ENCODE measurements at places on chromosomes 5 and 9. TPM values are rescaled to one million over a fixed set of nuclear protein-coding genes. Genes with fewer than 3 reads are reported as not detected.
A peak's percentile ranks its signal among the peaks of the same experiment; 100 is the strongest.

DNA sequence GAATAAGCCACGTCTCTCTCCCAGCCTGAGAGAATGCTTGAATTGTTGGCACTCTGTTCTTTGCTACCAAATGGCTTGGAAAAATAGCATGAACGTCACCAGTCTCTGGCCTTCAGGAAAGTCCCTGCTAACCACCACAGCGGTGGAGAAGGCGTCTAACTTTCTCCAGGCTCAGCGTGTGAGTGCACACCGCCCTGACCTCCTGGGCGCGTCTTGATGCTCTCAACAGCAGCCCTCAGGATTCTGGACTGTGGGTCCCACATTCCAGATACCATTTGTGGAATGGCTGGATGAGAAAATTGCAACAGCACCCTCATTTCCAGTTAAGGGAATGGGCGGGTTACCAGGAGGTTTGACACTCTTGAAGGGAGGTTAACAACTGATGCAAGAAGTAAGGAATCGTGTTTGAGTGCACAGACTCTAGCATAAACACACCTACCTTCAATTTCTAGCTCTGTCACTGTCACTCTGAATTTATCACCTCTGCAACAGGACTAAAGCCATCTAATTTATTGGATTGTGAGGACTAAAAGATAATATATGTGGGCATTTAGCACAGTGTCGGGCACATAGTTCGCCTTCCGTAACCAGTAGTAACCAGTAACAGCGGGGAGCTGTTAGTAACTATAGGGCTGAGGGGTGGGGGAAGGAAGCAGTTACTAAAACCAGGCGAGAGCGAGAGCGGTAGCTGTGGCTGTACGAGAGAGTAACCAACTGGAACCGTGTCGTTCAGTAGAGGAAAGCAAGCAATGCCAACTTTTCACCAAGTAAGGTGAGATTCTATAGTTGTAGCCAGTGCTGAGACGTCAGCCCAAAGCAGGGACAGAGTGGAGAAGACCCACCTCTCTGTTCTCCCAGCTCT lies 807 bp upstream of the PLGRKT start:
- no peak for DNase-seq

DNA sequence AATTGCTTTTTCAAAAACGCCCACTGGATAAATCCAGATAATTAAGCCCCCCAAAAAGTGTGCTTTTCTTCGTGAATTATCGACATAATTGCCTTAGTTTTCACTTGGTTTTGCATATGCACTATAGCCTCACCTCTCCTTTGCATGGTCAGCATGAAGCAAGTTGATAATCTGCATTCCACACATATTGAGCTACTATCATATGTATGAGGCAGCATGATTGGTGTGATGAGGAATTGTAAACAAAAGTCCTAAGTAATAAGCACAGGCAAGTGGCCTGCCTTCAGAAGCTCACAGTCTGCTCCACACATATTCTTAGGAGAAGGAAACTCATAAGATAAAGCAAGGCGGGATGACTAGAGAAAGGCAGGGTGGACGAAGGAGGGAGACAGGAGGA lies 33.8 kb downstream of the MED10 start:
- no peak for DNase-seq

IFNA13 gene
- total RNA-seq = not detected

DNA sequence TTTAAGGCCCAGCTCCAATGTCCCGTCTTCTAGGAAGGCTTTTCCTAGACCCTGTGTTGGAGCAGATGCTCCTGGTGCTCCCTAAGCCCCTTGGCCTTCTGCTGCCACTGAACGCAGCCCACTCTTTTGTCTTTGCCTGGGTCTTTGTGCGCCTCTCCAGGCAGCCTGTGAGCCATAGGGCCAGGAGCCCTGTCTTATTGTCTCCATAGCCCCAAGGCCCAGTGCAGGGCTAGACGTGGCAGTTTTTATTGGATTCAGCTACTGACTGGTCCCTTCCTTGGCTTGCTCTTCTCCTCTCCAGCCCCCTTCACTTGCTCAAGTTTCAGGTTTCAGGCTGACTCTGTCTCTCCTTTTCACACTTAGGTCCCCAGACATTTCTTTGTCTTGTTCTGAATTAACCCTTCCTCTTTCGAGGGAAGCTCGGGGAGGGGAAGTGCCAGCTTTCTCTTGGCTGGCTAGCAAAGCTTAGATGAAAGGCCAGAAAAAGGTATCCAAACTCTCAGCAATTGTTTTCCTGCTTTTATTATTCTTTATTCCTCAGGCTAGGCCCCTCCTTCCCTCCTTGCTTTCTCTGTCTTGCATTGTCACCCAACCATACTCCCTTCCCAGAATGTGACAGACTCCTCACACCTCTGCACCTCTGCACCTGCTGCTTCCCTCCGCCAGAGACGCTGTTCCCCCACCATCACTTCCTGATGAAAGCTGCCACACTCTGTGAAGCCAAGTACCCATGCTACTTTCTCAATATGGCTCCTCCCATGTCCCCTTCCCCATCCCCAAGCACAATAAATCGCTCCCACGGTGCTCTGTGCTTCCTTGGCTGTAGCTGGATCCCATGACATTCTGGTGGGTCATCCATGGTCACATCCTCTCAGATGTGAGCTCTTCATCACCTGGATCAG lies 101.6 kb upstream of the CPEB4 start:
- peak; percentile 12 for DNase-seq

GRCh38 chr5:160287378-160288051 lies 24.8 kb downstream of the CCNJL start:
- no peak for DNase-seq

DNA sequence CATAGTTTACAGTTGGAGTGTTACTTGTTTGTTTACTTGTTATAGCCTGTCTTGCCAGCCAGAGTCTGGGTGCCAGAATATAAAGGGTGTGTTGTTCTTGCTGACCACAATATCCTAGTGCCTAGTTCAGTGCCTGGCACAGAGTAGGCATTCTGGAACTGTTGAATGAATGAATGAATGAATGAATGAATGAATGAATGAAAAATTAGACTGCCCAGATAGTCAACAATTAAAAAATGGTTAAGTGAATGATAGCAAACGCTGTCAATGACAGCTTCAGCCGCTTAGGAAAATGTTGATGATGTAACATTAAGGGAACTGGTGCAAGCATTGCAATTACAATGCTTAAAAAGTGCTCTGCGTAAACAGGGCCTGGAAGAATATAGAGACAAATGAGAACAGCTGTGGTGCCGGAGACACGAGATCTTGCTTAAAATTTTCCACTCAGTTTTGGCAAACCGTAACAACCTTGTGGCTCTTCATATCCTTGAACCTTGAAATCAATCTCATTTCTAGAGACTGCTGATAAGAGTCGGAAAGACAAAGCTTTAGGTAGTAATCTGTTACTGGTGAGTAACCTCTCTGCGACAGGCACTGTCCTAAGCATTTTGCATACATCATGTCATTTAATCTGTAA lies 4.7 kb upstream of the TTLL11 start:
- DNase-seq = no peak

GRCh38 chr9:72827950-72828731 lies 124.7 kb downstream of the ALDH1A1 start:
- DNase-seq = no peak

DNA sequence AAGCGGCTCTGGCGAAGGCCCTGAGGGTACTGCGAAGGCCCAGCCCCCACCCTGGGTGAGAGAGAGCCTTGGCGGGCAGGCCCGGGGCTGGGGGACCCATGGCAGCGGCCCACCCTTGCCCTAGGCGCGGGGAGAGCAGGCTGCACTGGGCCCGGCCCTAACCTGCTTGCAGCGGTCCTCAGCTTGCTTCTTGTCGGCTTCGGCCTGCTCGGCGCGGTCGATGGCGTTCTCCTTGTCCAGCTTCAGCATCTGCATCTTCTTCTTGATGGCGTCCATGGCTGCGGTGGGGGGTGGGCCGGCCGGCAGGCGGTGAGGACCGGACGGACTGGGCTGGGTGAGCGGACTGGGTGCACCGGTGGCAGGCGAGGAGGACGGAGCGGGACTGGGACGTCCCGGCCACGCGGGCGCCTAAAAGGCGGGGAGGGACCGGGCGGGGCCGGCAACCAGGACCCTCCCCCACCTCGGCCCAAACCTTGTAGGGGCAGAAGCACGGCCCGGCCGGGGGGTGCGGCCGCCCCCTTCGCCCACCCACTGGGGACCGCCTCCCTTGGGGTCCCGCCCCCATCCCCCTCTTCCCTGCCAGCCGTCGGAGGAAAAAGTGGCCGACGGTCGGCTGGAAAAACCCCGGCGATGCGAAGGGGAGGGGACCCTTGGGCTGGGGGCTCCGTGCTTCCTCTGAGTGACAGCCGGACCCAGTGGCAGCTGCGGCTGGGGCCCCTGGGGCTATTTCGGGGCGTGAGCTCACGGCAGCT lies at the start of gene TPM2:
Gene TPM2 (minus strand): TSS at position 384 of the 752 bp plus-strand sequence. CDS start 108 bp downstream, at position 276.
- DNase-seq = no peak

DNA sequence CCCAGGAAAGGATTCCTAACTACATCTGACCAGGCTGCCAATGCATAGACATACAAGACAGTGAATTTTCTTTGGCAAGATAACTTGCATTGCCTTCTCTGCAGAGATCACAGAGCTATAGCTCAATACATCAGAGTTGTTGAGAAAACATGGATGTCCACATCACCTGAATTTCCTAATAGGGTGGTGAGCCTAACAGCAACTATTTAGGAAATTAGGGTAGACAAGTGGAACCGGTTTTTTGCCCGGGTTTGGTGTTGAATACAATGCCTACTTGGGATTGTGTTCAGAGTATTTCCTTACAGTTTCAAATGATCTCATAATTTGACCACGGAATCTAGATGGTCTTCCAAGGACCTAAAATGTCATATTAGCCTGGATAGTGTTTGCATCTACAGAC lies 262.7 kb downstream of the KIF4B start:
- DNase-seq = no peak

DNA sequence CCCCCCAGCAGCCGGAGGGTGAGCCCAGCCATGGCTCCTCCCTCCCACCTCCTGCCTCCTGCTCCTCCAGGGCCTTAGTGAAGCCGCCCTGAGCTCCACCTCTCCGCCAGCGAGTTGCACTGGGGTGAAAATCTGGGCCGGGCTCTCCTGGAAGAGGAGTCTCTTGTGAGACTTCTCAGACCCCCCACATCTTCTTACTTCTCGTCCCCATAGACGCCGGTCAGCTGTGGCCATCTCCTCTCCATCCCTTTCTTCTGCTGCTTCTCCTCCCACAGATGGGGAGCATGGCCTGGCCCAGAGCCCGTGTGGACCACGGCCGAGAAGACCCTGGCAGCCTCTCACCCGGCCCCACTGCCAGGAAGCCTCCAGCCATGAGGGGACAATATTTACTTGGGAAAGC lies 17.3 kb downstream of the OLFM1 start:
- DNase-seq = no peak

- no peak for DNase-seq
Measured at GRCh38 chr5:154523104-154523503, 45.1 kb upstream of the HAND1 start.

MINAR2 gene
- not detected for total RNA-seq

GABRA1 gene
- total RNA-seq = 2.7 TPM

DNA sequence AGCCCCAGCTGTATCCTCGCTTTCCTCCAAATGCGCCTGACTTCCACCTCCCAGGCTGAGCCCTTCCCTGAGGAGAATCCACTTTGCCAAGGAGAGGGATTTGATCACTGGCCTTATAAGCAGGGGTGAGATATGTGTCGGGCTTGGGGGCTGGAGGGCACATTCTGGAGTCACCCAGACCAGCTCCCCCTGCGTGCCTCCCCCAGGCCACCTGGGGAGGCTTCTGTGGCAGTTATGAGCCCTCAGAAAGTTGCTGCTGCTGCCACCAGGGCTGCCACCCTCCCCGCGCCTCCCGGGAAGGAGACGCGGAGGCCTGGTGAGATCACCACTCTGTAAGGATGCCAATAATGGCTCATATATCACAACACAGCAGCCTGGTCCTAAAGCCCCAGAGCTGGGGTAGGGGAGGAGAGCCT lies 211.5 kb downstream of the PAPPA start:
- DNase-seq = no peak

DEPDC1B gene
- total RNA-seq = 25.2 TPM

KIF4B gene
- 0.05 TPM for total RNA-seq

DNA sequence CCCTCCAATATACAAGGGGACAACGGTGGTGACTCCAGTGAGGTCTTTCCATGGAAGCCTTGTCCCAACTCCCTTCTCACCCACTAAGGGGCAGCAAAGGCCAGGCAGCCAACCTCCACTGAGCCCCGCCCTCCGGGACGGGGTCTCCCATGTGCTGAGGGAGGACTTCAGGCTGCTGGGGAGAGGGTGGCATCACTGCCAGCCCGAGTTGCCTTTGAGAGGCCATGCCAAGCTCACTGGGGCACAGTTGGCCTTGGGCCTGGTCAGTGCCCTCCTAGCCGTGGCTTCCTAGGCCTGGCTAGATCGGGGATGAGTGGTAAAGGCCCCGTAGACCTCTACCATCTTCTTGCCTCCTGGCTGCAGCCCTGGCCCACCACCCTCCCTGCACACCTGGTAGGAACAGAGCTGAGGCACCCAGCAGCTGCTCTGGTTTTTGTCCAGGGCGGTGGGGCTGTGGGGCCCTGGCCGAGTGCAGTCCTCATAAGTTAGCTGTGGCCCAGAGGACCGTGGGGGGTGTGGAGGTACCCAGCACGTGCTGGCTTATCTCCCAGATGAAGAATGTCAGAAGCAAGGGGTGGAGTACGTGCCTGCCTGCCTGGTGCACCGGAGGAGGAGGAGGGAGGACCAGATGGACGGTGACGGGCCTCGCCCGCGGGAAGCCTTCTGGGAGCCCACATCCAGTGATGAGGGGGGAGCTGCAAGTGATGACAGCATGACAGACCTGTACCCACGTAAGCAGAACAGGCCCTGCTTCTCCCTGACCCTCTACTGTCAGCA lies 3.2 kb downstream of the SURF2 start:
- DNase-seq = no peak

SPINK4 gene
- 0.38 TPM for total RNA-seq

DNA sequence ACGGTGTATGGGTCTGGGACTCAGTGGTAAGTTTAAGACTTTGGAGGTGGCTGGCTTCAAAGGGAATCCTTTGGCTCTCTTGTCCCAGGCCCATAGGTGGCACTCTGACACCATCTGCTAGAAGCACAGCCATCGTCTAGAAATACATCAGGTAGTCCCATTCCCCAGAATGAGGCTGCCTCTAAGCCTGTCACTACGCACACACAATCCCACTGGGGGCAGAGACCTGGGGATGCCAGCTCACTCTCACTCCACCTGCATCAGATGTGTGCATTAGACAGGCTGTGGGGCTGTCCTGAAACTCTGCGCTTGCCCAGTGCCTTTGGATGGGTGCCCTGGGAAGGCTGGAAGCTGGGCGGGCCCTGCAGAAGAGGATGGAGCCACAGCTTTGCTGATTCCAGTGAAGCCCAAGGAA lies 127.5 kb upstream of the PANK3 start:
- DNase-seq = no peak

DNA sequence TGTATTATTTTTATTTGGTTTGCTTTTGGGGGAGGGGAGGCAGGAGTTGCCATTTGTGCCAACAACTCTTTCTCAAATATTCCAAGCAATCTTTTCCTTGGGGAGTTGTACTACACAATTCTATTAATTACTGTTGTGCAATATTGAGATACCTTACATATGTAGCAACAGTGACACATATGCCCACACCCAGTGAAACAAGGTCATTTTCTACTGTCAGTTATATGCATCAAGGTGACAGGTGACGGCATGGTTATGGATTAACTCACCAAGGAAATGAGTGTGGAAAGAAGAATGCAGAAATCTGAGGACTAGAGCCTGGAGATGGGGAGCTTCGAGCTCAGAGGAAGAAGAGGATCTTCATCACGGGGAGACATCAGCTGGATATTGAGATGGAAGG lies 17.9 kb upstream of the MSMP start:
- DNase-seq = no peak

All from thymus (tissue), 14 donors.